ENCODE measurements at places on chromosomes 11 and 22.

GRCh38 chr22:44261861-44262595 is 50.7 kb downstream of the SHISAL1 start:
- DNase-seq, result no peak

DNA sequence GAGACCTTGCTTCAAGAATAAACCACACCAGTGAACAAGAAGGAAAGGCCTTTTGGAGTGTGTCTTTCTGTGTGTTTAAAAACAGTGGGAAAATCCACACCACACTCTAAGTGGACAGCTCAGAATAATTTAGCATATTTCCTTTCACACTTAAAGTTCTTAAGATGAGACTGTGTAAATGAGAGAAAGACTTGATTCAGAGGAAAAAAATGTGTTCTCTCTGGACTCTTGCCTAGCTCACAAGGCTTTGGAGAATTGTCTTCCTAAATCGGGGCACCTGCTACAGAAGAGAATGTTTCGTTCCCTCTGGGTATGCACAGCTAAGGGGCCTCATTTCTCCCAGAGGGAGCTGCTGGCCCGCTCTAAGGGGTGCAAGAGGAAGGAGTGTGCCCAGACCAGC is 28.4 kb upstream of the CRTAM start:
- no peak for DNase-seq

DNA sequence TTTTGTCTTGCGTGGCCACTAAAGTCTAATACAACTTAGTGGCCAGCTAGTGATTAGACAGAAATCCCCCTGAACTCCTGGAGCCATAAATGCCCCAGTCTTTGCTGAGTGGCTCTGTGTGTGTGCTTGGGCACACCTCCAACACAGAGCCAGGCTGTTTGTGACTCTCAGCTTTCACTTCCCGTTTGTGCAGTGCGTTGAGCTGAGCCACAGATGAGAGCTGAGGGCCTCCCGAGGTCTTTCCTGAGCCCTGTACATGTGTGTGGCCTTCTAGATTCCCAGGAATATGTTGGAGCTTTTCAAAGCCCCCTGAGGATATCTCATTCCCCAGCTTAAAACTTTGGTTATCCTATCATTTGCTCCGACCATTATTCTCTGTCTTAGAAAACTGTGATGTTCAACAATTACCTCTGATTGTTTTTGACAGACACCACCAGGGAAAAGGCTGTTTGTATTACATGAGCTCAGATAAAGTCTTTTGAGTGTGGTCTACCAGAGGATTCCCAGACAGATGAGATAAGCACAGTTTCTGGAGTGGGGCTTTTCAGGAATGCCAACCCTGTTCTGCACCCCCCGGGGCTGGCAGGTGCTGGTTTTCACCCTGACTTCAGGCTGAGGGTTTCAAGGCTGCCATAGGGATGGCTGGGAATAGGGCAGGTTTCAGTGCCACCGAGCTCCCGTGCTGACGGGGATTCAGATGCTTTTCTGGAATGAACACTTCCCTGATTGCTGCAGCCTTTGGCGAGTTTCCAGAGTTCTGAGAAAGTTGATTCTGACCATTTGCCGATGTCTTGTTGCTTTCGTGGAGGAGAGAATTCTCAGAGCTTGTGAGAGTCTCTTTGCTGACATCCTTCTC is 23.8 kb downstream of the IGHMBP2 start:
- DNase-seq, result peak; percentile 69

DNA sequence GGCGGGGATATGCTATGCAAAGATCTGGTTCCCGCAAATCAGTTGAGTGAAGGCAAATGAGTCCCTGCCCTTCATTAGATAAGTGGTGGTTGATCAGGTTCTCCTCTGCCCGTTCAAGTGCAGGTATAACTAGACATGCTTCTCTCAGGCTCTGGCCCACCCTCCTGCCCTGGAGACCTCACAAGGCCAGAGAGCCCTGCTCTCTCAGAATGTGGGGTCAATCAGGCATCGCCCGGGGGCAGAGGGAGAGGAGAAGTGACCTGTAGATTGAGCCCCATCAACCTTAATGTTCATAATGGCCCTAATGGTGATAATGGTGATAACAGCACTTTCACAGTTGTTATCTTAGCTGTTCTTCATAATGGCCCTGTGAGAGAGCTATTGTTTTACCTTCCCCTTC is 224.3 kb downstream of the DSCAML1 start:
- DNase-seq, result no peak

DNA sequence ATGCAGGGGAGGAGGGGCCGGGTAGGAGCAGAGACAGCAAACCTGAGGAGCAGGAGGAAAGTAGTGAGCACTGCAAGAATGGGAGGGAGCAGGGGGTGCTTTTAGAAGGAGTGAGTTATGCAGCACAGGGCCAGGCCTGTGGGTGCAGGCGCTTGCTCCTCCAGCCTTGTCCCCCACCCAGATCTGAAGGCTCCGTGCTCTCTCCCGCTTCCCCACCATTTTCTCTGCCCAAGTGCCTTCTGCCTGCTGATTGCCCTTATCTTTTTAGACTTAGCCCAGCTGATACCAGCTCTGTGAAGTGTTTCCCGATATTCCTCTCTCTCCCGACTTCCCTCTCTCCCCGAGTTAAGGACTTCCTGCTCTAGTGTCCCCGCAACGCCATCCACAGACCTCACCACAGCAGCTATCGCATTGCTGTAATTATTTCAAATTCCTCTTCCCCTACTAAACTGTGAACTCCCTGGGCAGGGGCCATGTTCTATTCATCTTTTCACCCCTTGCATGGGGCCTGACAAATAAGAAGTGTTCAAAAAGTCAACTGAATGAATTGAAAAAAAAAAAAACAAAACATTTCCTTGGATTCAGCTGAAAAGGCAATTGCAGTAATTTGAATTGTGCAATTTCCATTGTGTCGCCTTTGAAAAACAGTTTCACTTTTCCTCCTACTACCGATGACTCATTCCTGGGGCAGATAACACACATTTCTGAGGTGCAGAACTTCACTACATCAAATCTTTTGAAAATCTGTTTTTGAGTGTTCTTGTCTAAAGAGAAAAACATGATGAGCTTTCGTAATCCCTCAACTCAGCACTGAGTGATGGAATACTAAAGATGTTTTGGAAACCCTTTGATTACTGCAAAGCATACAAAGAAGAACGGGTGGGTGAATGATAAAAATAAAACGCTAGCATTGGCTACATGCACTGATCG is 69.7 kb upstream of the BMAL1 start:
- DNase-seq, result no peak

DNA sequence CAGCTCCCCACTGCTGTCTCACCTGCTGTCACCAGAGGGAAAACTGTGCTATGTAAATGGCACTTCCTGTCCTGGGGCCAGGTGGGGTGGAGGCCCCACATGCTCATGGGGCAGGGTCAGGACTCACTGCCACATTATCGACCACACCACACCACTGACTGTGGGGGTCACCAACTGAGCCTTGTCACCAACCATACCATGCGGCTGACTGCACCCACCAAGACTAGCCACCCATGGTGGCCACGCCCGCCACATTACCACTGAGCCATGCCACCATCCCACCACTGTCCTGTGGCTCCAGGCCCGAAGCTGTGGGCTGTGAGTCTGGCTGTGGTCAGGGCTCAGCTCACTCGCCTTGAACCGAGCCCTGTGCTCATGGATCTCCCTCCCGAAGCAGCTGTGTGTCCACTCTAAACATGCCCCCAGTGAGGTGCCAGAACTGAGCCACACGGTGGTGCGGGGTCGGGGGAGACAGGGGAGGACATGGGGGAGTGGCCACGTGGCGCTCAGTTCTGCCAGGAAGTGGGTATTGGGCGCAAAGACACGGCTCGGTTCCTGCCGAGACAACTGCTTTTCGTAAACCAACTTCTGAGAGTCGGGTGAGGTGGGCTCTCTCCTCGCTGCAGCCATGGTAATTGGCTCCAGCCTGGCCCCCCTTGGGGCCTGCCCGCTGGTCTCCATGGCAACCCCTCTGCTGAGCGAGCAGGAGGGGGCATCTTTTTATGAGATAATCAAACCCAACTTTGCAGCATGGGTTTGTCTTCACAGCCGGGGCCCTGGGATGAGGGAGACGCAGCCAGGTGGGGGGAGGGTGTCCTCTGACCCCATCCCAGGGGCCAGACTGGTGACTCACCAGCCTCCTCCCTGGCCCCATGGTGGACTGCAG is 23.2 kb downstream of the RTN4R start:
- no peak for DNase-seq

DNA sequence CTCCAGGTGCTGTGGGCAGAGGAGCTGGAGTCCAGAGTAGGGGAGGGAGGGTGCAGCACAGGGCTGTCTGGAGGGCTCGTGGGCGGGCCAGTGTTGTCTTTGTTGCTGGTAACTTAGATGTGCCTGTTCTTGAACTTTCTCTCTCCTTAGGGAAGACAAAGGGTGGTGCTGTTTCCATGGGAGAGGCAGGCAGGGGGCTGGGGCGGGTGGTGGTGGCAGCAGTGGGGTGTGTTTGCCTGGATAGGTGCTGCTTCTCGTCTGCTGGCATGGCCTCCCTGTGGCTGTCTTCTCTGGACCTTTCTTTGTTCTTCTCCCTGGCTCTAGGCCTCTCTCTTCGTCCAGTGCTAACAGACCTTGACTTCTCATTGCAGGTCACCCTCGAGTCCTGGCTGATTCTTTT is 8.5 kb downstream of the SIDT2 start:
- DNase-seq, result peak; percentile 24

All from GM10248 (cell line).